ENCODE measurements at places on chromosomes 6 and 20. TPM values are rescaled to one million over a fixed set of nuclear protein-coding genes. Genes with fewer than 3 reads are reported as not detected.

EDN3 gene
- total RNA-seq: 0.45 TPM

DNA sequence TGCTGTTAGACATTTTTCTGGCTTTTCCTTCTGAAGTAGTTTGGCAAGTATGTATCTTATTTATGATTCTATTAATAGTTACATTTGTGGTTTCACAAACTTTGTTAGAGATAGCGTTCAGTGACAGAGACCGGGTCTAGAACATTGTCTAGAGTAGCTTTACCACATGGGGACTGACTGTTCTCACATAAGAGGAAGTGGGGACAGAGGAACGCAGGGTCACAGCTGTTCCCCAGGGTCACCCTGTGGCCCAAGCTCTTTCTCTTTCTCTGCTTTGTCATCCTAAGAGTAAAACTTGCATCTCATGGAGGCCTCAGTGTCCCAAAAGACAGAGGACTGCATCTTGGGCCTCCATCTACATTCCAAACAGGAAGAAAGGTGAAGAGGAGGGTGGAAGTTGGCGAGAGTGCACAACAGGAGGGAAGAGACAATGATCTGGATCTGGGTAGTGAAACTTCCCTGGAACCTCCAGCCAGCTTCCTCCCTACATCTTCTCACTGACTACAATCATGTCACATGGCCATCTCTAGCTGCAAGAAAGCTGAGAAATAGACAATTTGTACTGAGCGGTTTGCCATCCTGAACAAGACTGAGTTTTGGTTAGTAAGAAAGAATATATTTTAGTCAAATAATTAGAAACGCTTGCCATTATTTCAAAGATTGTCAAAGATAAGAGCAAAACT is 645.8 kb upstream of the ARID1B start:
- ATAC-seq: no peak

DNA sequence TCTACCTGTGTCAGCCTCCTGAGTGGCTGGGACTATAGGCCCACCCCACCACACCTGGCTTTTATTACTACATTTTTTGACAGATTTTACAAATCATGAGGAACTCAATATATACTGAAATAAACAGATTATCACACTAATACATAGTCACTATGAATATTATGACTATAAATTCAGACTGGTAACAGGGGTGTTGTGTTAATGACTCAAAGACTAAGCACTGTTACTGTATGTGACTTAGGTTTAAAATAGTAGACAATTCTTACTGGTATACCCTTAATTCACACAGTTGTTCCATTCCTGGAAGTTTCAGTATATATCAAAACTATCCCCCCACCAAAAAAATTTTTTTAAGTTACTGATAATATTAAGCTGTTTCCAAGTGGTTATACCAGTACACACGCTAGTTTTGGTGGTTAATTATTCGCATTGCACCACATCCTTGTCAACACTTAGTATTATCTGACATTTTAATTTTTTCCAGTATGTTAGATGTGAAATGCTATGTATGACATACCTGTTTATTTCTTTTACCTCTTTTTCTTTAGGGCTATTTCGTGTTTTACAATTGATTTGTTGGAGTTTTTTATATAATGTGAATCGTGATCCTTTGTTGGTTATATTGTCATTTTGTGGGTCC is 34.4 kb upstream of the C20orf144 start:
- peak; percentile 38 for ATAC-seq

DNA sequence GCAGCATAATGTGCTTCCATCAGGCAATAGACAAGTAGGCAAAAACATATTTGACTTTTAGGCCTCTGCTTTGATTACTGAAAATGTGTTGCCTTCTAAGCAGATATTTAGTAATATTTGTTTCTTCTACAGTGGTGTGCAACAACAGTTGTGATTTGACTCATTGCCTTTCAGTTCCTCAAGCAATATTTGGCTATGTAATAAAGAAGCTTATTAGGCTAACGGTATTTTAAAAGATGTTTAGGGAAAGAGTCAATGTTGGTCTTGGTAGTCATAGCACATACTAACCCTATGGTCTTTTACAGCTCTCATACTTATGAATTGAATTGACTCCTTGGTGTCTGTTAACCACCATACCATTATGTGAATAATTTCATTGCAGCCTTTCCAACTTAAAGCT is 124.1 kb downstream of the GRIK2 start:
- ATAC-seq: no peak

DNA sequence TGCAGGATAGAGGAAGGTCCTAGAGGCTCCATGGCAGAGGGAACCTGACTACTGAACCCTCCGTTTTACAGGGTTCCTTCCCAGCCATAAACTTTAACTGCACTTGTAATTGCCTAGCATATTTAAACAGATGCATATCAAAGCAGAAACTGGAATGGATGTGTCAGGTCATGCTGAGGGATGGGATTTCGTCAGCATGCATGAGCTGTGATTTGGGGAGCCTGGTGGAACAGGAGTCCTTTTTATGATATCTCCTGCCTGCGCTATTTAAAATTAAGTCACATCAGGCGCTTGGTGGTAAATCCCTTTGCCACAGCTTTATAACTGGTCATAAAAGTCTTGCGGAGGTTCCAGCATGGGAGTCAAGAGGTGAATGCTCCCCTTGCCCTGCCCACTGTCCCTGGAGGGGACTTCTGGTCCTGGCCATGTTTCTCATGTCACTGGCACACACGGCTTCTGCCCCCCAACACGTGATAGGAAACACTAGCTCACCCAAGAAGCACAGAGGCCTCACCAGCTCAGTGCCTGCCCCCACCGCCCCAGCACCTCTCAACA is 26.0 kb upstream of the PCMTD2 start:
- no peak for ATAC-seq

GRCh38 chr20:57480444-57481160 is 44.3 kb downstream of the CTCFL start:
- no peak for ATAC-seq

GRCh38 chr6:24606200-24606930 is 39.6 kb downstream of the KIAA0319 start:
- ATAC-seq: no peak

Data from activated T-helper 17 cell treated with anti-CD3 and anti-CD28 coated beads, Interleukin-2, amount 50 U/mL, for 72 hours (primary cell).